Camera-type eye (tissue), 1 donor: ENCODE measurements at places on chromosomes 3 and 15. TPM values are rescaled to one million over a fixed set of nuclear protein-coding genes. Genes with fewer than 3 reads are reported as not detected.

The PRTG gene
- total RNA-seq = 34.4 TPM

The CCDC54 gene
- not detected for total RNA-seq

The STRIT1 gene
- not detected for total RNA-seq

The GP9 gene
- total RNA-seq = 1.2 TPM

The ZNF860 gene
- 4.7 TPM for total RNA-seq

The CERS3 gene
- total RNA-seq = 0.71 TPM

The CEMIP gene
- 4.0 TPM for total RNA-seq

The RNU5B-1 gene
- total RNA-seq = not detected

The LRIG1 gene
- 74.6 TPM for total RNA-seq

The GOLGA8T gene
- not detected for total RNA-seq

The SH2D7 gene
- not detected for total RNA-seq

The RABL3 gene
- total RNA-seq = 60.0 TPM

The SAMMSON gene
- 1.2 TPM for total RNA-seq

The GJD2 gene
- 14.5 TPM for total RNA-seq

The PRC1 gene
- 63.7 TPM for total RNA-seq

The PLAAT1 gene
- 4.5 TPM for total RNA-seq
